Uterus (tissue), 4 donors: ENCODE measurements at places on chromosomes 1 and 21. TPM values are rescaled to one million over a fixed set of nuclear protein-coding genes. Genes with fewer than 3 reads are reported as not detected.

TFF2 gene
- not detected for total RNA-seq

ACOT11 gene
- total RNA-seq: 17.1 TPM

COL11A1 gene
- 0.76 TPM for total RNA-seq

IGFN1 gene
- total RNA-seq: 2.1 TPM

NES gene
- 49.6 TPM for total RNA-seq

CAMSAP2 gene
- total RNA-seq: 31.0 TPM

PRELP gene
- 77.9 TPM for total RNA-seq

DNAJC6 gene
- 3.4 TPM for total RNA-seq

ADAMTS5 gene
- total RNA-seq: 32.7 TPM

MSH4 gene
- 1.2 TPM for total RNA-seq

LRRC3 gene
- total RNA-seq: 2.3 TPM

NHLH1 gene
- not detected for total RNA-seq

FAM72D gene
- total RNA-seq: 1.9 TPM

DLGAP3 gene
- total RNA-seq: not detected

MRPL39 gene
- total RNA-seq: 23.4 TPM

TMEM9 gene
- total RNA-seq: 163 TPM

PRDM16 gene
- total RNA-seq: 7.7 TPM

UBXN10 gene
- total RNA-seq: 3.1 TPM

SORT1 gene
- 43.4 TPM for total RNA-seq

NPPA gene
- not detected for total RNA-seq

DIO1 gene
- total RNA-seq: 2.1 TPM

AMY1B gene
- 4.6 TPM for total RNA-seq

HIVEP3 gene
- 3.5 TPM for total RNA-seq

PRAMEF26 gene
- total RNA-seq: not detected

ELF3 gene
- total RNA-seq: 67.7 TPM

PLEKHA6 gene
- 13.6 TPM for total RNA-seq

LIPI gene
- not detected for total RNA-seq

OR2T11 gene
- not detected for total RNA-seq

REN gene
- 9.4 TPM for total RNA-seq

GCSAML gene
- total RNA-seq: 0.21 TPM

LY9 gene
- total RNA-seq: not detected

PGBD5 gene
- 0.21 TPM for total RNA-seq

AIRE gene
- not detected for total RNA-seq

ZBTB48 gene
- total RNA-seq: 56.4 TPM
